ENCODE measurements at places on chromosomes 4 and X.
A peak's percentile ranks its signal among the peaks of the same experiment; 100 is the strongest.

- no peak for DNase-seq
These were observed 18.8 kb upstream of the YTHDC1 start for GRCh38 chr4:68368691-68369131.

- no peak for DNase-seq
These were observed 270.3 kb upstream of the HS3ST1 start for GRCh38 chr4:11698846-11699590.

GRCh38 chrX:28085653-28086052 lies 104.4 kb upstream of the DCAF8L1 start:
- no peak for DNase-seq

DNA sequence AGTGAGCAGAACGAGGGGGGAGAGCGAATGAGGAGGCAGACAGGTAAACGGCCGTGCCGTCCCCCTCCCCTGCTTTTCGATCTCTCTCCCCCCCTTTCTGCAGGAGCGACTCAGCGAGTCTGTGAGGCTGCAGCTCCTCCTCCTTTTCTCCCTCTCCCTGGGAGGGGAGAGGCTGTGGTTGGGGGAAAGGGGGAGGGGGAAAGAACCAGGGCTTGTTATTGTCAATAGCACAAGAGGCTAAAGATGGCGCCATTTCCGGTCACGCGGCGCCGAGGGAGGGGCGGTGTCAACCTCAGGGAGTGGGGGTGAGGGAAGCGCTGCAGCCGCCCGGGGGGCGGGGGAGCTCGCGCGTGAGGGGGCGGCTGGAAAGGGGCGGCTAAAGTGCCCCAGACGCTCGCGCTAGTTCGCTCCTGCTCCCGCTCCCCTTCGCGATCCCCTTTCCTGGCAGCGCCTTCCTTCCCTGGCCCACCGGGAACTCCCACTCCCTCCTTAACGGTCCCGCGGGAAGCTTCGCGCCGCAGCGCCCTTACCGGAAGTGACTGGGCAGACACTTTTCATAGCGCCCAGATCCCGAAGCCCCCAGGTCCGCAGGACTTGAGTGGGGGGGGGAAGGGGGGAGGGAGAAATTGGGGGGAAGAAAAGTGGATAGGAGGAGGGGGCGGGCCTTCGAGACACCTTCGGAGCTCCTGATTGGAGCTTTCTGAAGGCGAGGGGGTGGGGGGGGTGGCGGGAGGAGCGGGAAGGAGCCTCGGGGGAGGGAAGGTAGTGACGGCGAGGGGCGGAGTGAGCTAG lies at the start of gene CUL4B:
Gene CUL4B (minus strand): TSS at position 121 of the 792 bp plus-strand sequence. CDS start 324 bp downstream, outside the sequence.
- DNase-seq: peak; percentile 85

DNA sequence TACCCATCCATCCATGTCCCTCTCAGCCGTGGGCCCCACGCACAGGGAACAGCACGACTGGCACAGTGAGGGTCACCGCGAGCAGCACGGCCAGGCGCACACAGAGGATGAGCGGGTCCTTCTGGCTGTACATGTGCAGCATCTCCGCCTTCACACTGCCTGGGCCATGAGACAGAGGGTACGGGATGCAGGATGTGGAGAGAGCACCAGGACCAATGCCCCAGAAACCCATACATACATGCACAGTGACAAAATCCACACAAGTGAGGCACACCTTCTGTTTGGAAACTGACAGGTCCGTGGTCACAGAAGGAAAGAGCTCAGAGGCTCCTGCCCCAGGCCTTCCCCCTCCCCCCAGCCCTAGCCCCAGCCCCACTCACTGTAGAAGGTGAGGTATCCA lies 9.5 kb downstream of the SLC38A5 start:
- DNase-seq: no peak

GRCh38 chr4:41857226-41857641 lies 78.0 kb upstream of the TMEM33 start:
- no peak for DNase-seq

- DNase-seq: no peak
These were observed 222.6 kb upstream of the FTHL17 start for GRCh38 chrX:31294475-31294874.

DNA sequence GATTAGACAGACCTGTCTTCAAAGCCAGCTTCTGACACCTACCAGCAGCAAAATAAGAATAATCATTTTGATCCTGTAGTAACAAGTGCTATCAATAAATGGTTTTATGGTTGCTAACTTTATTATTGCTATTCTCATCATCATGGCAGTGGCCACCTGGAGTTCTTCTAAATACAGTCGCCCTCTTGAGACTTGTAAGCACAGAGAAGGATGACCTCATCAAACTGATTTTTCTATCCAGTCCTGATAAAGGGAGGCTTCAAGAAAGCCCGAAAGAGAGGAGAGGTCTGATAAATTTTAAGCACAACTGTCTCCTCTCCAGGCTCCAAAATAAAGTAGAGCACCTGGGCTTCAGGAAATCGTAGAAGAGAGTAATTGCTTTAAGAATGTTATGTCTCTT lies 286.4 kb downstream of the USP46 start:
- DNase-seq: no peak

DNA sequence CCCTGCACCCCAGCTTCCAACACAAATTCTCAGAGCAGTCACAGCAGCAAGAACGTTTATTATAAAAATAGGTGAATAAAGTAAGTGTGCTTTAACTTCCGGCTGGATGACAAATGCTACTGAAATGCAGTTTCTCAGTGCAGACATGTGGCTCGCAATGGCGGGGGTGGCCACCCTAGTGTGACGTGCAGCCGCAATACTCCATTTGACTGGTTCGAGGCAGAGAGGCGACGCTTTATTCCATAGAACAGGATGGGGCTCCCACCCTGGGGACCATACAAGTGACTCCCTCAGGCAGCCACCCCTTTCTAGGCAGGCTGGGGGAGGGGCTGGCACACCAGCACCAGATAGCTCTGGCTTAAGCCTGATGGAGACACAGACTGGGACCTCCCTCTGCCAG lies 14.5 kb downstream of the TNIP2 start:
- DNase-seq: no peak

GRCh38 chr4:8329859-8330761 lies 60.6 kb downstream of the HTRA3 start:
- no peak for DNase-seq

DNA sequence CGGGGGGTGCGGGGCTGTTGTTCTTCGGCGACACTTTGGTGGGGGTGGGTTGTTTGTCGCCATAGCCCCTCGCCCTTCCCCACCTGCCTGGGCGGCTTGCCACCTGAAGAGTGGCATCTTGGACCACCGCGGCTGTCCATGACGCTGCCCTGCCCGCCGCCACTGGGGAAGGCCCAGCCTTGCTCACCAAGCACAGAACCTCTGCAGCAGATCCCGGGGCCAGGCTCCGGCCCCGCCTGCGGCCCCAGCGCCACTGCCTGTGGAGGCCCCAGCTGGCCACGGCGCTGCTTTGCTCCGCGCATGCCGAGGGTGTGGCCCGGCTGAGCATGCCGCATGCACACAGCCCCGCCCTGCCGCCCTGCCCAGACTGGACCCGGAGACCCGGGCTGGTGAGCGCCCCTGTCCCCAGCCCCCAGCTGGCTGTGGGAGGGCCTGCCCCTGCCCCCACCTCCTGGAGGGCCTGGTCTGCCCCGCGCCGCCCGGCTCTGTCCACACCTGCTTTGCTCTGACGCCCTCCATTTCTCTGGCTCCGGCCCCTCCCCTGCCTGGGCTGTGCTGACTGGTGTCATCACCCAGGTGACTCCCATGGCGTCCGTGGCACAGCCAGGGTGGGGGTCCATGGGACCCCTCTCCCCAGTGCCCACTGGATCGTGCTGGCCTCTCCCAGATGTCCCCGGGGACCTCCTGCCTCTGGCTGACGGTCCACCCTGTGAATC lies 5.3 kb downstream of the NAT8L start:
- DNase-seq: no peak

DNA sequence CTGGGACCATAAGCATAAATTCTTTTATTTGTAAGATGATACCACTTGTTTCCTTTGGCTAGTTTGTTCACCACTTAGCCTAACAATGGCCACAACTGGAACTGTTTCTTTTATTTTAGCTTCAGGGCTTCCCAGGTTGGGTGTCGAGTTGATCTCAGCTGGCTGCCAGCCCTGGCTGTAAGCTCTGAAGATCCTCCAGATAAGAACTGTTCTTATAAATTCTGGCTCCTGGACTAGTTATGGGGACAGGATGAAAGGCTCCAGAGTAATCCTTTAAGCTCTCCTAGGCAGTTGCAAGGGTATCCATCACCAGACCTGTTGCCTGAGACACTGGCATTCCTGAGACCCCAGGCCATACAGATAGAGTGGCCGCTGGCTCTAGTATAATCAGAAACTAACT lies 129.4 kb upstream of the ACSL4 start:
- no peak for DNase-seq
